ENCODE measurements at places on chromosomes 4 and X.

GRCh38 chr4:185265942-185266341 lies 56.5 kb downstream of the SNX25 start:
- no peak for DNase-seq

GRCh38 chr4:140353786-140354185 lies 19.7 kb upstream of the SCOC start:
- DNase-seq: no peak

GRCh38 chr4:25723409-25723808 lies 67.8 kb downstream of the SLC34A2 start:
- DNase-seq: no peak

DNA sequence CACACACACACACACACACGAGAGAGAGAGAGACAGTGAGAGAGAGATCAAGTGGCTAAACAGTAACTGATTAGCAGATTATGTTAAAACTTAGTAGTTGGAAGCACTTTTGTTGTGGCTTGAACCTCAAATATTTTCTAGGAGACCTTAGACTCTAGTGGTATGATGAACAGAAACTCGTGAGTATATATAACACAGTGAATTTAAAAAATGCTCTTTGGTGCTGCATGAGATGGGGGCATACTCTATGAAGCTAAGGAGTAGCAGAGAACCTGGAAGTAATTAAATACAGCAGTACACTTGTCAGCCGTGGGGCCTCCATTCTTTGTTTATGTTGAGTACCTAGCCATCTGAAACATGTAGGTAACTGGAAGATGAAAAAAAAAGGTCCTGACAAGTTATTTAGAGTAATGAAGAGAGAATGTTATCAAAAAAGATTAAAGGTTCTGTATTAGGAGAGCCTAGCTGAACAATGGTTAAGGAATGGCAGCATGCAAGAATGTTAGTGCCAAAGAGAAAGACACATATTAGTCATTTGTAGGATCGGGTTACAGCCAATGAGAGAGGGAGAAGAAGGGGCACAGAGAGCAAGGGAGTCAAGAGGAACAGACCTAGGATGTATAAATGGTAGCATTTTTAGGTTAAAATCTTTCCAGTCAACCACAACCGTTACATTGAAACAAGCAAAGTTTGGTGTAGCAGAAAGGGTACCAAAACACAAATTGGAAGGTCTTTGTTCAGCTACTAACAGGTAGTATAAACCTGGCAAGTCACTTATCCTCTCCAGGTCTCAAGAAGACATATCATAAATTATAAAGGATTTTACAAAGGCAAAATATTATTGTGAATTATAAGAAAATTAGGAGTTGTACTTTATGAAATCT lies 316.7 kb upstream of the DIPK2B start:
- DNase-seq: peak; percentile 47

GRCh38 chr4:140662082-140662869 lies 93.5 kb upstream of the UCP1 start:
- no peak for DNase-seq

- no peak for DNase-seq
Measured at GRCh38 chrX:66676990-66677389, 38.1 kb upstream of the EDA2R start.

DNA sequence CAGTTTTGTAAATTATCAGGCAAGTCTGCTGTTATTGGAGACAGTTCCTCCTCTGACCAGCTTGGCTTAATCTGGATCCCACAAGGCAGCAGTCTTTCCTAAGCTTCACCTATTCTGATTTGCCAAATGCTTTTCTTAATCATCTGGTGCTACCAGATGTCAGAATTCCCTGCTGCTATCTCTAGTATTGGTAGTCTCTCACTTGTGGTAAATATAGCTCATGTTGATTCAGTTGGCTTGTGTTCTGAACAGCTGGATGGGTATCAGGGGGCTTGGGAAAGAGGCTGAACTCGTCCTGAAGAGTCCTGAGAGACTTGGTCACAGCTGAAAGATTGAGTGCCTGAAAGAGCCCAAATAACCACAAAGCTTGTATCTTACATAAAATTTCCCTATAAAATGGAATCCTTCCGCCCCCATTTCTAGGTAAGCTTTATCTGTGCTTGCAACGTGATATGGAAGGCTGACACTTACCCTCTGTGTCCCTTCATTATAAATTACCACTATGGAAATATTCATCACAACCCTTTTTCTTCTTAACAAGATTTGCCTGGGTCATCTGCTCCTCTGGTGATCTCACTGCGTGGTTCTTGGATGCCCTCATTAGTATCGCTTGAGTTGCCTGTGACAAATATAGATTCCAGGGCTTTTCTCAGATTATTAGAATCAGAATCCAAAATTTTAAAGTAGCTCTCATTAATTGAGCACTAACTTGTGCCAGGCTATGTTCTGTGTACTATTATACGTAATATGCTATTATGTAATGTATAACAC lies 104.1 kb upstream of the GPRIN3 start:
- DNase-seq: no peak

DNA sequence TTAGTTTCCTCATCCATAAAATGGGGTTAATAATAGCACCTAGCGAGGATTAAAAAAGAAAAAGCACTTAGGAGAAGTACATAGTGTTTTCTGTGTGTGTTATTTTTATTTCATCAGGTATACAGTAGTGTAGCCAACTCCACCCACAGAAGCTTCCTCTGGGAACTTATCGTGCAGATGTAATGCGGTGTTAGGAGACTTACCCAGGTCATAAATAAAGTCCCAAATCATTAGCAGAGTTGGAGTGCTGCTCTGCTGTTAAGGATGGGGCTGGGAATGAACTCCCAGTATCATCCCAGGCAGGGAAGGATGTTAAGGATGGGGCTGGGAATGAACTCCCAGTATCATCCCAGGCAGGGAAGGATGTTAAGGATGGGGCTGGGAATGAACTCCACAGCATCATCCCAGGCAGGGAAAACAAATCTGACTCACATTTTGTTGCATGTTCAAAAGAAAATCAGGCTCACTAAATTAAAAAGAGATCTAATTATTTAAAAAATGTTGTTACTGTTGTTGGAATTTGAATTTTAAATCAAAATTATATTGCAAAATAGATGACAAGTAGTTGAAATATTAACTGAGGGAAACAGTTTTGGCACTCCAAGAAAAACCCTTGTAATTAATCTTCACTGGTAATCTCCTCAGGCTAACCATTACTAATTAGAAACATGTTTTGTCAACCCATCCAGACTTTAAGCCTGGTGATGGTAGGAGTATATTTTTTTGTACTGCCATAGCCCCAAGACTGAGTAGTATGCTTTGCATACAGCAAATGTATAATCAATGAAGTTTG lies 10.2 kb upstream of the SFRP2 start:
- no peak for DNase-seq

GRCh38 chr4:151727365-151727764 lies 33.4 kb downstream of the GATB start:
- DNase-seq: no peak

DNA sequence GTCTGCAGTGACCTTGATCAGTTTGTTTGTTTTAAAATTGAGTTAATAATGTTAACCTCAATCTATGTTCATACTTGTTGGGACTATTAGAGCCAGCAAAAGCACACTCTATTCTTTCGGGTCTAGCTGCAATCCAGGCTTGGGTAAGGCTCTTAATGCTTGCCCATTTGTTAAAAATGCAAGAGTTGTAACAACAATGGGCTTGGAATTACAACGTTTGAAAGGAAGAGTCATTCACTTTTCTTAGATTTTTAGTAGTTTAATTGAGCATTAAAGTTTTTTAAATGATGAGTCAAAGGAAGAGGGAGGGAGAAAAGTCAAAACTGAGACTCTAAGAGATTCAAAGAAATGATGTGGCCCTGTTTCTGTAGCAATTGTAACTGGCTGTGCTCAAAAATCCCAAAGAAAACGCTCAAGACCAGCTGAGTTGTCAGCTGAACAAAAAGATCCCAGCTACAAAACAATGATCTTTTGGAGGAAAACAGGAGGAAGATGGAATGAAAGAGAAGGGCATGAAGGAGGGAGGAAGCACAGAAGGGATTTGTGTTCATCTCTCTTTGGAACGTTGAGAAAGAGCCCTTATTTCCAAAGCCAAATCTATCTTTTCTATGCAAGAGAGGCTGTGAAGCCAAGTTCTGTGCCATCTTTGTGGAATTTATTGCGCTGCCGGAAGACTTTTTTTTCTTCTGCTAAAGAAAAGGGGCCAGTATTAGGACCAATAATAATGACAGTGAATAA lies 5.5 kb downstream of the SCD5 start:
- no peak for DNase-seq

GRCh38 chrX:11423362-11423818 lies 130.2 kb downstream of the AMELX start:
- DNase-seq: peak; percentile 80

GRCh38 chr4:136985683-136986082 lies 546.6 kb downstream of the PCDH18 start:
- DNase-seq: no peak

DNA sequence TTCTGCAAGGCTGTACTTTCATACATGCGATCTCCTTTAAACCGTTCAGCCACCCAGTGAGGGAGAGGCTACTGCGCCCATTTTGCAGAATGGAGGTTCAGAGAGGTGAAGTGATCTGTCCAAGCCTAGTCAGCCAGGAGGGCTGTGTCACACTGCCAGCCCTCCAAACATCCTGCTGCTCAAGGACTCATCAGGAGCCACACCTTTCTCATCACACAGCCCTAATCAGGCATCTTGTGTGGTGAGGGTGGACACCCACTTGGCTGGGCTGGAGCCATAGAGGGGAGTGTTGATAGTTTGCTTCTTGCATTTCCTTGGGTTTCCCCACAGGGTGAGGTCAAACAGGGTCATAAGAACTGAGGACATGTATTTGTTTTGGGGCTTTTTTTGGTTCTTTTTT lies 5.4 kb upstream of the CXCR3 start:
- no peak for DNase-seq

DNA sequence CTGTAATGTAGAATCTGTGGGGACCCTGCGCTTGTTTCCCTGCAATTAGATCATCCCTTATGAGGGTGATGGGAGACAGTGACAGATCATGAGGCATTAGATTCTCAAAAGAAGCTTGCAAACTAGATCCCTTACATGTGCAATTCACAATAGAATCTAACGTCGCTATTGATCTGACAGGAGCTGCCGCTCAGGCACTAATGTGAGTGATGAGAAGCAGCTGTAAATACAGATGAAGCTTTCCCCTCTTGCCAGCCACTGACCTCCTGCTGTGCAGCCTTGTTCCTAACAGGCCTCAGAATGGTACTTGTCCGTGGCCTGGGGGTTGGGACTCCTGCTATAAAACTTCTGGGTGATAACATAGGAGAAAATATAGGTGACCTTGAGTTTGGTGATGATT lies 1076.8 kb downstream of the PDHA2 start:
- DNase-seq: no peak

DNA sequence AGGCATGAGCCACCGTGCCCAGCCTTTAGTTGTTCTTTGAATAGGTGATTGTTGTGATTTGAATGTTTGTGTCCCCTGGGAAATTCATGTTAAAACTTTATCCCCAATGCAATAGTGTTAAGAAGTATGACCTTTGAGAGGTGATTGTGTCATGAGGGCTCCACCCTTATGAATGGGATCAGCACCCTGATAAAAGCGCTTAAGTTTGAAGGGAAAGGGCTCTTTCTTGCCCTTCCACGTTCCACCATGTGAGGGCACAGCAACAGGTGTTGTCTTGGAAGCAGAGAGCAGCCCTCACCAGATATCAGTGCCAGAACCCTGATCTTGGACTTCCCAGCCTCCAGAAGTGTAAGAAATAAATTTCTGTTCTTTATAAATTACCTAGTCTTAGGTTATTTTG lies 33.7 kb upstream of the RP2 start:
- DNase-seq: no peak

DNA sequence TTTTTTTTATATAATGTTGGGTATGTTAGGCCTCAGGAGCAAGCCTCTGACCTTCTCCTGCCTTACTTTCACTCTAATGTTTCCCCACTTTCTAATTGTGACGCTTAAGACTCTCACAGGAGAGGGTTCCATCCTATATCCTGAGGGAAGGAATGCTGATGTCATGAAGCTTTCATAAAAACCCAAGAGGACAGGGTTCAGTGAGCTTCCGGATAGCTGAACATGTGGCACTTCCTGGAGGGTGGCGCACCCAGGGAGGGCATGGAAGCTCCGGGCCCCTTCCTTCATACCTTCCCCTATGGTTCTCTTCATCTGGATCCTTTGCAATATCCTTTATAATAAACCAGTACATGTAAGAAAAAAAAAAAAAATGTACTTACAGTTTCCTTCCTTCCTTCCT lies 48.0 kb upstream of the TMPRSS11E start:
- no peak for DNase-seq

DNA sequence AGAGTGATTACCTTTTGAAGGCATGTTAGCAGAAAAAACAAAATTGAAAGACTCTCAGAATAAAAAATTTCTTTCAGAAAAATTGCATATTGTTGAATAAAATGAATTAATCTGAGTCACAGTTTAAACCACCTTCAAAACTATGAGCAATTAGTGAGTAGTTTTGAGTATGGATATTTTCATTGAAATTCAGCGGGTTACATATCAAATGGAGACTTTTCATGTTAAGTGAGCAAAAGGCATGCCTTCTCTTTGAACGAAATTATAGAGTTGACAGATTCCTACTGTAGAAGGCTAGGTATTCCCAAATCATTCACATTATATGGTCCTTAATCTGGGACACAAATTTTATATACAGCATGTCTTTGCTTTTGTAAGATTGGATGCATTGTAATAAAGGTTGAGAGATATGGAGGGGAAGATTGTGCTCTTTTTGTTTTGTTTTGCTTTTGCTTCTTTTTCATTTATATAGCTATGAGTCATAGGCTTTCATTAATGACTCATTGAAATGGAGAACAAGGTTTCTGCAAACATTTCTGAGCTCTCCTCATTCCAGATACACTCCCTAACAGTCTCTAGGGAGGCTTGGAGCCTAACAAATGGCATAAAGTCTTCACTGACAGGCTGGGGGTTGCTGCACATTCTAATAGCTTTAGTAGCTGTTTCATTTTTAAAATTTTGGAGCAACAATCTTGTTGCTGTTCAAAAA lies 21.6 kb downstream of the PCDH18 start:
- peak; percentile 97 for DNase-seq

DNA sequence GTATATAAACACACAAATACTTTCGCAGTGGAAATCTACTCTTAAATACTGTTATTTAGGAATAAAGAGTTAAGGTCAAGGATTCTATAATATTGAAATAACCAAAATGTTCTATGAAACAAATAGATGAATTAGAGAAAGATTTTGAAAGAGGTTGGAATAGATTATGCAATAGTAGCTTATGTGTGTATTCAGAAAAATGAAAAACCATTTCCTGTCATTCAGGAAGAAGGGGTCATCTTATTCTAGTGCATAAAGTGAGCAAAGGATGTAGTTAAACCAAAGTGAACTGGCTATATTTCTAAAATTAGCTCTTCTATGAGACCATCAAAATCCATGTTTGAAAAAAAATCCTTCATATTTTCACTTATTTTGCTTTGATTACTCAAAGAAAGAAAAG lies 30.0 kb upstream of the MYOZ2 start:
- no peak for DNase-seq

DNA sequence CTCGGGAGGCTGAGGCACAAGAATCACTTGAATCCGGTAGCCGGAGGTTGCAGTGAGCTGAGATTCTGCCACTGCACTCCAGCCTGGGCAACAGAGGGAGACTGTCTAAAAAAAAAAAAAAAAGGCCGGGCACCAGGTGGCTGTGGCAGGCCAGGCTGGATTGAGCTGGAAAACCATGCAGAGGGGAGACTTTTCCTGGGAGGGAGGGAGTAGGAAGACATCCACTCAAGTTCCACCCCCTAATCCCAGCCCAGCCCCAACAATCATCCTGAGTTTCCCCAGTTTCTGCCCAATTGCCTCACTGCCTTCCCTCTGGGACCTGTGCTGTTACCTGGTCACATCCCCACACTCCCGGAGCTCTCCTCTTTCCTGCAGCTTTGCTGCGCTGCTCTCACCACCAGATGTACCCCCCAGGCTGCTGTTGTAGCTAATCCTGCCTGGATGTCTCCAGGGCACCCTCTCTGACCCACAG lies 9.0 kb upstream of the TSPYL2 start:
- DNase-seq: no peak

All from cardiac muscle cell (in vitro differentiated cells and primary cell).